ENCODE measurements at places on chromosomes 11 and 22. TPM values are rescaled to one million over a fixed set of nuclear protein-coding genes. Genes with fewer than 3 reads are reported as not detected.

- no peaks in the 10 kb centered on the region for H3K27me3 ChIP-seq
- H3K4me1 ChIP-seq, result no peaks in the 10 kb centered on the region
- no peak overlapping the region for H3K4me3 ChIP-seq
- no peak overlapping the region for H3K27ac ChIP-seq
- no peak for DNase-seq
- no peaks in the 10 kb centered on the region for H3K36me3 ChIP-seq
Observed at GRCh38 chr22:33038836-33039235, 19.3 kb downstream of the SYN3 start.

DNA sequence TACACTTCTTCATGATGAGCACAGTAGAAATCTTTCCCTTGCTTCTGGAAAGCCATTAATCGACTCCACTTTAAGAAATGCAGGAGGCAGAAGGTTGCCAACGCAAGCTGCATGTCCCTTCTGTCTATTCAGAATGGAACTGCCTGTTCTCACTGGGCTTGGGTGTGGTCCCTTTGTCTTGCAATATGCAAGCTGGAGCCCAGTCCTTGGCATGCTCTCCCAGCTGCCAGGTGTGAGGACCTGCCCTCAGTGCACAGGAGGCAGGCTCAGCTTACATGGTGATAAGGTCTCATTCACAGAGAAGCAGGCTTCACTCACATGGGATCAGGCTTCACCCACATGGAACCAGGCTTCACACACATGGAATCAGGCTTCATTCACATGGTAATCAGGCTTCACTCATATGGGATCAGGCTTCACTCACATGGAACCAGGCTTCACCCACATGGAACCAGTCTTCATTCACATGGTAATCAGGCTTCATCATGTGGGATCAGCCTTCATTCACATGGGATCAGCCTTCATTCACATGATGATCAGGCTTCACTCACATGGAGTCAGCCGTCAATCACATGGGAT lies 59.2 kb upstream of the USP47 start:
- no peak overlapping the region for H3K27ac ChIP-seq
- H3K27me3 ChIP-seq, result no peaks in the 10 kb centered on the region
- no peaks in the 10 kb centered on the region for H3K4me1 ChIP-seq
- no peaks in the 10 kb centered on the region for H3K36me3 ChIP-seq

GRCh38 chr11:95415837-95416304 lies 184.9 kb upstream of the SESN3 start:
- no peaks in the 10 kb centered on the region for H3K27me3 ChIP-seq
- DNase-seq, result no peak
- no peak overlapping the region for H3K4me3 ChIP-seq
- H3K27ac ChIP-seq, result no peak overlapping the region
- H3K4me1 ChIP-seq, result no peaks in the 10 kb centered on the region

DNA sequence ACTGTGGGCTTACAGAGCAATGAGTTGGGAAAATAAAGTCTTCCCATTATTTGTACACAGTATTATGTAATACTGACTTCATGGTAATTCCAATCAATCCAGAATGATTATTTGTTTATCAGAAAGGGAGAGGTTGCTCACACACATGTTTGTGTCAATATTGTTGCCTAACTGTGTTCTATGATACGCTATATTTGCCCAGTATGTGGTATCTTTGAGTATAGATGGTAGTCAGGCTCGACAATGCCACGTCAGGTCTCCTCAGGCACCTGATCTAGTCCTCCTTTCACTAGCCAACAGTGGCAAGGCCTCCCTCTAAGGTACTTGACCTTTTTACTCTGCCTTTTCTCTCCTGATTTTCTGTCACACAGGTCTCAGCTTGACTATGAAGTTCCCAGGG lies 5.3 kb downstream of the DNHD1 start:
- H3K36me3 ChIP-seq, result peaks cover 10% of the 10 kb centered on the region
- no peaks in the 10 kb centered on the region for H3K27me3 ChIP-seq
- H3K4me3 ChIP-seq, result no peak overlapping the region
- DNase-seq, result no peak
- H3K4me1 ChIP-seq, result no peaks in the 10 kb centered on the region
- H3K27ac ChIP-seq, result no peak overlapping the region

Gene SCT
- total RNA-seq, result not detected

Gene CUL5
- total RNA-seq, result 38.9 TPM

Gene SLC22A9
- not detected for total RNA-seq

Measured in CD4-positive, alpha-beta memory T cell (primary cell).